ENCODE measurements at places on chromosomes 12 and 14.

DNA sequence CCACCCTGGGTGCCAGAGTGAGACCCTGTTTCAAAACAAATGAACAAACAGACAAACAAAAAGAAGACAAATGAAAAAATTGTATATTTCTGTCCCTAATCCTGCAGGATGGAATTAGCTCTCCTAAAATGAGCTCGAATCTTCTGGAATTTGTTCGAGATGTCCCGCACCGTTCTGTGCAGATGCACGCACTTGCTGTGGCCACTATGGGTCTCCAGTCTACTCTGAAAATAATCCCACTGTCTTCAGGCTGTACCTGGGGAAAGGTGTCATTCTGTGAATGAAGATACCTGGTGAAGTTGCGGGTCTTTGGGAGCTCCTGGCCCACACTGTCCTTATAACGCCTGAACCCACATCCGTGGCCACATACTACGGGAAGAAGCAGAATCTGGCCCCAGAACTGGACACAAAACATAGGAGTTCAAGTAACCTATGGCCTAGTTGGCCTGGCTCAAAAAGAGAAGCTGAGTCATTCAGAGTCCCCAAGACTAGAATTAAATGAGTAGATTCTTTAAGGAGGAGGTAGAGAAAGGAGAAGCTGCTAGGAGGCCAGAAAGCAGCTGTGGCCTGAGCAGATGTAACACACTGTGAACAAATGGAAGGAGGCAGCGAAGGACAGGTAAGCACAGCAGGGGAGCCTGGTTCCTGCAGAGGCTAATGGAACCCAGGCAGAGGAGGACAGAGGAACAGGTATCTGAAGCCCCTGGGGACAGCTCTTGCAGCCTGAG is 108.6 kb downstream of the FOXN3 start:
- peak; percentile 41 for DNase-seq

GRCh38 chr12:30999011-30999410 is 72.5 kb downstream of the TSPAN11 start:
- DNase-seq: no peak

DNA sequence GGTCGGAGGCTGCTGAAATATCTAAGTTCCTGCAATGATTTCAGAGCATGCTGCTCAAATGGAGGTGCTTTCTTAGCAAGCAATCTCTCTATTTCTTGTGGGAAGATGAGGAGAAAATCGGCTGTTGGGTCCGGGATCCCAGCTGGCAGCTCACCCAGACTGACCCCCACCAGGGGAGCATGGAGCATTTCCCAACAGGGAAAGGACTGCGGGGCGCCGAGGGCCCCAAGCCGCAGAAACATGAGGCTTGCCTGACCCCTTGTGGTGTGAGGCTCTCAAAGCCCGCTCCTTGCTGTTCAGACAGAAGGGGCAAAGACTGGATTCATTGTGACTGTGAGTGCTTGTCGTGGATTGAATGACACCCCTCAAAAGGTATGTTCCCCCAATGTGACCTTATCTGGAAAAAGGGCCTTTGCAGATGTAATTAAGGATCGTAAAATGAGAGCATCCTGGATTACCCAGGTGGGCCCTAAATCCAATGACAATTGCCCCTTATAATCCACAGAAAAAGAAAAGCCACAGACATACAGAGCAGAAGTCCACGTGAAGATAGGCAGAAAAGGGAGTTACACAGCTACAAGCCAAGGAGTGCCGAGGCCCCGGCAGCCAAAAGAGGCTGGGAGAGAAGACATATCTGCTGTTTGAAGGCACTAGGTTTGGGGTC is 116.3 kb upstream of the VASH1 start:
- DNase-seq: peak; percentile 42

DNA sequence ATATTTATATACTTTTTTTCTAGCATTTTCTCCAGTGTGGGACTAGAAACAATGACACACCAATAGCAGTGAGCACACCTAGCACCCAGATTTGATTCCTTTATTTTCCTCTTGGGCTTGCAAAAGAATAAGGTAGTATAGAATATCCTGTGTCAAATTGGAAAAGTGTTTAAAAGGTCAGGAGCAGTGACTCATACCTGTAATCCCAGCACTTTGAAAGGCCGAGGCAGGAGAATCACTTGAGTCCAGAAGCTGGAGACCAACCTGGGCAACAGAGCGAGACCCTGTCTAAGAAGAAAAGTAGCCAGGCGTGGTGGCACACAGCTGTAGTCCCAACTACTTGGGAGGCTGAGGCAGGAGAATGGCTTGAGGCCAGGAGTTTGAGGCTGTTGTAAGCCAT is 53.8 kb upstream of the SGPP1 start:
- no peak for DNase-seq

DNA sequence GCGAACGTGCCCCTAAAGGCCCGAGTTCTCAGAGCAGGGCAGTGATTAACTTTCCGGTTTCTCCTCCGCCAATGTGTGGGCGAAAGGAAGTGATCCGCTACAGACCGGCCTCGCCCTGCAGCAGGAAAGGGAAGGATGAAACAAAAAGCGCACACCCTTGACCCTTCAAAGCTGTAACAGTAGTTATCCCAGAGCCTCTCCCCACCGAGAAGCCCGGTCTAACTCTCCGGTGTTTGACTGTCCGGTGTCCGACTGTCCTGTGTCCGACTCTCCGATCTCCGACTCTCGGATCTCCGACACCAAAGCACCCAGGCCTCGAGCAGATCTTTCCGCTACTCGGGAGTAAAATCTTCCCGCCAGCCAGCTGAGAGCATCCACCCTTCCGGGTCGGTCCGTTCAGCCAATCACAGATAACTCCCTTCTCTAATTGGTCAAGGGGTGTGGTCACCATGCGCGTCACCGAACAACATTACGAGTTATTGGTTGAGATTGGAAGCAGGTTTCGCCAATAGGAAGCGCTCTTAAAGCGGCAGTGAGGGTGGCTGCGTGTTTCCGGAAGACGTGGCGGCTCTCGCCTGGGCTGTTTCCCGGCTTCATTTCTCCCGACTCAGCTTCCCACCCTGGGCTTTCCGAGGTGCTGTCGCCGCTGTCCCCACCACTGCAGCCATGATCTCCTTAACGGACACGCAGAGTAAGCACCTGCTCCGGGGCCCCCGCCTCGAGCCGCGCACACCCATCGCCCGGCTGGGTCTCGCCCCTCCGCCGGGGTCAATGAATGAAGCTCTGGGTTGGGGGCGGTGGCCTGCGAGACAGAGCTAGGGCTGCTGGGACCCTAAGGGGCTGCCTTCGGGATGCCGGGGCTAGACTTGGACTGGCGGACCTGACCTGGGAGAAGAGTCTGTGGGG is at the start of the genes GOLT1B and RECQL:
Gene GOLT1B, plus strand, starts transcription at position 532 of the 906 bp plus-strand sequence. Its CDS starts 135 bp downstream, at position 667.
Gene RECQL, minus strand, starts transcription at position 378 of the 906 bp plus-strand sequence. CDS start 2,065 bp downstream, outside the sequence.
- peak; percentile 93 for DNase-seq

- DNase-seq: no peak
Observed at GRCh38 chr12:119528241-119528640, 65.3 kb upstream of the TMEM233 start.

- DNase-seq: no peak
Observed at GRCh38 chr12:64006211-64006825, 161.8 kb downstream of the SRGAP1 start.

DNA sequence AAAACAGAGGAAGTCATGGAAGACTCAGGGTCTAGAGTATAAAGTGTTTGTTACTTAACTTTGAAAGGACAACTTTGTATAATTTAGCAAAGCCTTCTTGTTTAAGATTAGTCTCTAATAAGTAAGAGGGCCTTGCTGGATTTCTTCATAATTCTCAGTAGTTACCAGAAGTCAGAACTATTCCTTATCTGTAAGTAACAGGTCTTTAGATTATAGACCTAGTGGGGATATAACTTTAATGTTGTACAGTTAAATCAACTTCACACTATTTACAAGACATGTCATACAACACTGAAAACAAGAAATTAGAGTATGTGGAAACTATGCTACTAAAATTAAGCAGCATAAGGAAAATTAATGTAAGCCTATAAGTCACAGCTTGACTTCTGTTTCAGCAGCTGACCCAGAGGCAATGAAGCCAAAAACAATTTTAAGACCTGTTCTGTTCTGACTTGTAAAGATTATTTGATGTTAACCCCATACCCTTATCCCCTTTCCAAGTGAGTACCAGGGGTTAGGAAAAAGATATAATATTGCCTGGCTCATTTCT is 398.3 kb downstream of the RAD51B start:
- no peak for DNase-seq

GRCh38 chr14:31936115-31936514 is 141.0 kb upstream of the ARHGAP5 start:
- DNase-seq: no peak

DNA sequence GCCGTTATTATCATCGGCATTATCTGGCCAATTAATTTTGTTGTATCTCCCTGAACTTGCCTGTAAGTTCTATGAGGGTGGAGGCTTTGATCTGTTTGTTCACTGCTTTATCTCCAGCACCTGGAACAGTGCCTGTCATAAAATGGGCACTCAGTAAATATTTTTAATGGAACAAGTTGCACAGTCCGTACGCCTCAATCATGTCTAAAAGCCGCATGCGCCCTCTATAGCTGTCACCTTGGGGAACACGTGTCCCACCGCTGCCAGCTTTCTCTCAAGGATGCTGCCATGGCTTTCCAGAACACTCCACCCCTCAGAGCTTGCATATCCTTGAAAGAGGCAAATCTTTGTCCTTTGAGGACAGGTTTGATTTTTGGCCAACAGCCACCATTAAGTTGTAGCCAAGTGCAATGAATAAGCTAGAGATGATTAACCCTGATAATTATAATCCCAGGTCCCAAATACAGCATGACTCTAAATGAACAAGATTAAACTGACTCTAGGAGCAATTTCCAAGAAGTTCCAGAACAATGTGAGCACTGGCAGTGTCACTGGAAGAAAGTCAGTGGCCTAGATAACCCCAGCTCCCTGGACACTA is 55.1 kb downstream of the ERH start:
- DNase-seq: no peak

DNA sequence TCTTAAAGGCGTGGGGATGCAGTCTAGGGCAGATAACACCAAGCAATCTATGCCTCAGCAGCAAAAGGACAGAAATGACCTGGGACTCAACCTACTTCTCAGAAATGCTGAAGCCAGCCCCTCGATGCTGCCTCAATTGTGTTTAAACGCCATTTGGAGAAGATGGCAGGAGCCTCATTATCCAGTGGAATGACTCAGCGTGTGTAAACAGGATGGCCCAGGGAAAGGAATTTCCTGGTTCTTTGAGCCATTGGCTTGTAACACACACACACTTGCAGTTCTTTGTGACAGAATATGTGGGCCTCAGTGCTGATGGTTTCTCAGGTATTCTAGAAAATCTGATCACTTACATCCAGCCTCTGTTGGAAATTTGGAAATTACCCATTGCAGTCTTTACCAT is 154.3 kb downstream of the NTF3 start:
- no peak for DNase-seq

- DNase-seq: no peak
Observed at GRCh38 chr14:97380539-97380941, 583.4 kb downstream of the VRK1 start.

DNA sequence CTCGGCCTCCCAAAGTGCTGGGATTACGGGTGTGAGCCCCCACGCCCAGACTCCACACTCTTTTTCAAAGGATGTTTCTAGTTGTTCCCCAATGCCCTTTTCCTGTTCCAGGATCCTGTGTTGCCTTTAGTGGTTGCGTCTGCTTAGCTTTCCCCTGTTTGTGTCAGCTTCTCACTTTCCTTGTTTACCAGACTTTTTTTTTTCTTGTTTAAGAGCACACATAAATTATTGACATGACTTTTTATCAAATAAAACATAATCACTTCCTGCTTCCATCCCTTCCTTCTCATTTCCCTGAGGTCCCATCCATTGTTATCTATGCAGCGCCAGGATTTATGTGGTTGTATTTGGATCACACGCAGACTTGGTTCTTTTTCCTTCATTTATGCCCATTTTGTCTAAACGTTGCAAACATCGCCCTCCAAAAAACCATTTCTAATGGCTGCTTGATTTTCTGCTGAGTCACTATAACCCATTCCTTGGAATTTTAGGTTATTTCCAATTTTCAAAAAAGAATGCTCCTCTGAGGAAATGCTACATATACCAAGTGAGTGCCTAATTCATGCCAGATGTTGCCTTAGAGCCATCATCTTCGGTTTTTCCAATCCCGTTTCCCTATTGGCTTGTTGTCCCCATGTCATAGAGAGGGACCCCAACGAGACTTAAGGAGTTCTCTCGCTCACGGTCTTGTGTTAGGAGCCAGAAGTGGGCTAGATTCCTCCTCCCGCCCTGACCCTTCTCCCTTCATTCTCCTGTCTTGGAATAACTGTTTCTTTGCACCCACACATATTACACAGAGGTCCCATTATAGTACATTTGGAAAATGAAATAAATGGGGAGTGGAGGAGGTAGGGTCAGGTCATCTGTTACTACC is 13.5 kb upstream of the CYP46A1 start:
- no peak for DNase-seq

- DNase-seq: no peak
Observed at GRCh38 chr12:39772821-39773259, 153.2 kb upstream of the ABCD2 start.

GRCh38 chr14:86539361-86540070 is 1009.6 kb downstream of the FLRT2 start:
- no peak for DNase-seq

- DNase-seq: no peak
Observed at GRCh38 chr12:3427956-3428355, 63.0 kb upstream of the PRMT8 start.

DNA sequence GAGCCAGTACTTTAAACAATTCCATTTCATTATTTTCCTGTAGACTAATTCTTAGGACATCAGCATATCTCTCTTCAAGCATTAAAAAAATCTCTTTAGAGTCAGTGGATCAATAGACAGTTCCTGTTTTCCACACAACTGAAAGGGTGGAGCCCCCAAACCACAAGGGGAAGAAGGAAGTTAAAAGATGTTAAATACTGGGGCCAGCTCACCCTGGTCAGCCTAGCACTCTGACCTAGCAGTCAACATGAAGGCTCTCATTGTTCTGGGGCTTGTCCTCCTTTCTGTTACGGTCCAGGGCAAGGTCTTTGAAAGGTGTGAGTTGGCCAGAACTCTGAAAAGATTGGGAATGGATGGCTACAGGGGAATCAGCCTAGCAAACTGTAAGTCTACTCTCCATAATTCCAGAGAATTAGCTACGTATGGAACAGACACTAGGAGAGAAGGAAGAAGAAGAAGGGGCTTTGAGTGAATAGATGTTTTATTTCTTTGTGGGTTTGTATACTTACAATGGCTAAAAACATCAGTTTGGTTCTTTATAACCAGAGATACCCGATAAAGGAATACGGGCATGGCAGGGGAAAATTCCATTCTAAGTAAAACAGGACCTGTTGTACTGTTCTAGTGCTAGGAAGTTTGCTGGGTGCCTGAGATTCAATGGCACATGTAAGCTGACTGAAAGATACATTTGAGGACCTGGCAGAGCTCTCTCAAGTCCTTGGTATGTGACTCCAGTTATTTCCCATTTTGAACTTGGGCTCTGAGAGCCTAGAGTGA is at the start of gene LYZ:
Gene LYZ, plus strand, starts transcription at position 220 of the 777 bp plus-strand sequence. Its CDS starts 28 bp downstream, at position 248.
- no peak for DNase-seq

GRCh38 chr12:14873440-14874185 is 12.0 kb downstream of the MGP start:
- no peak for DNase-seq

DNA sequence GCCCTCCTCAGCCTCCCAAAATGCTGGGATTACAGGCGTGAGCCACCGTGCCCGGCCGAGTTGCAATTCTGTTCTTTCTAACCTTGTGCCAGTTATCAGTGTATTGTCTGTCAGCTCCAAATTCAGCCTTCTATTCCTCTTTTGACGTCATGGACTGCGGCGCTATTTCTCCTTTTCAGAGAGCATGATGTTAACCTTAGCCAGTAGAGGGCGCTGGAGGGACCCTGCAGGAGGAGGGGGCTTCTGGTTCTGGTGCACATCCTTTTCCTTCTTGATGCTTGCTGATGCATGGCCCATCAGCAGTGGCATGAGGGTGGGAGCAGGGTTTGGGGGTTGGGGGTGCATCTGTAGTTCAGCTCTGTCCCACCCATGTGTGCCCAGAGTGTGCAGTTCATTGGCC is 179.3 kb upstream of the RMST start:
- no peak for DNase-seq
